Head of caudate nucleus (tissue), 42 donors: ENCODE measurements at places on chromosomes 4 and X.
A peak's percentile ranks its signal among the peaks of the same experiment; 100 is the strongest.

- DNase-seq: no peak
These were observed 6.2 kb downstream of the RAB40A start for GRCh38 chrX:103513067-103513466.

- DNase-seq: peak; percentile 9
These were observed 1222.4 kb upstream of the PRKX start for GRCh38 chrX:4935846-4936245.

- DNase-seq: no peak
These were observed 102.0 kb upstream of the MAPK10 start for GRCh38 chr4:86461849-86462248.

DNA sequence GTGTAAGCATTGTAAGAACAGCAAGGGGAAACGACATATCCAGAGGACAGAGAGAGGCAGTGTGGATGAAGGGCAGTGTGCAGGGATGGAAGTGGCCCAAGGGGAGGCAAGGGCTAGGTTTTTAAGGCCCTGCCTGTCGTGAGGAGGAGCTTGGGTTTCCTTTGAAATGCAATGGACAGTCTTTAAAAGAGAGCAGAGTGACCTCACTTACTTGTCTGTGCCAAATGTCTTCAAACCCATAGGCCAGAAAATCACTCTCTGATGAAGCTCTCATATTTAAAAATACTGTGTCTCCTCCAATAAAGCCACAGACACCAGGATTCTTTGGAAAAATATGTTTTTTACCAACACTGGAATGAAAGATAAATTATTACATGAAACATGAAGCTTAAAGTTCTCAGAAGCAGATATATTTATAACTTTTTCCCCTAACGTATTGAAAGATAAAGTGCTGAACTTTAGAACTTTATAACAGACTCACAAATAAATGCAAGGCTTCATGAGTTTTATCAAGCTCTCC is 19.2 kb upstream of the ATXN3L start:
- DNase-seq: no peak

DNA sequence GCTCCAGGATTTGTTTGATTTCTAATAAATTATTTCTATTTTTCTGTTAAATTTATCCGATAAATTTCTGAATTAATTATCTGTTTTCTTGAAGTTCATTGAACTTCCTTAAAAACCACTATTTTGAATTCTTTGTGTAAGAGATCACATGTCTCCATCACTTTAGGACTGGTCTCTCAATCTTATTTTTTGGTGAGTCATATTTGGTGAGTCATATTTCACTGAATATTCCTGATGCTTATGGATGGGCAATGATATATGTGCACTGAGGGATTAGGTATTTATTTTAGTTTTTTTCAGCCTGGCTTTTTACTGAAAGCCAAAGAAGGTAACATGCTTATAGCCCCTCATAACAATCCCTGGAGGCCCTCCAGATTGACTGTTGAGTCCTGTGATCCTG is 48.5 kb upstream of the IL15 start:
- DNase-seq: no peak

DNA sequence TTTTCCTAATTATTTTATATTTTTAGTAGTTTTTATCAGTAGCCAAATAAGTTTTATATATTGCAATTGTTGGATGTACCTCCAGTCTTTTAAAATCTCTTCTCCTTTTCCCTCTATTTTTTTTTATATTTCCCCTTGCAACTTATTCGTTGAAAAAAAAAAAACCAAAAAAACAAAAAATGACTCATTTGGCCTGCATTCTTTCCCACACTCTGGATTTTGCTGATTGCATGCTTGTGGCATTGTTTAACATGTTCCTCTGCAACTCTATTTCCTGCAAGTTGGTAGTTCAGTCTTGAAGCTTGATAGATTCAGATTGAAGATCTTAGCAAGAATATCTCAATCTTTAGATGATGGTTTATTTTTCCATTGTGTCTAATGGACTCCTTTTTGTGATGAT is 260.6 kb upstream of the BOD1L1 start:
- DNase-seq: no peak

- DNase-seq: no peak
These were observed 178.5 kb downstream of the GABRB1 start for GRCh38 chr4:47209833-47210232.

DNA sequence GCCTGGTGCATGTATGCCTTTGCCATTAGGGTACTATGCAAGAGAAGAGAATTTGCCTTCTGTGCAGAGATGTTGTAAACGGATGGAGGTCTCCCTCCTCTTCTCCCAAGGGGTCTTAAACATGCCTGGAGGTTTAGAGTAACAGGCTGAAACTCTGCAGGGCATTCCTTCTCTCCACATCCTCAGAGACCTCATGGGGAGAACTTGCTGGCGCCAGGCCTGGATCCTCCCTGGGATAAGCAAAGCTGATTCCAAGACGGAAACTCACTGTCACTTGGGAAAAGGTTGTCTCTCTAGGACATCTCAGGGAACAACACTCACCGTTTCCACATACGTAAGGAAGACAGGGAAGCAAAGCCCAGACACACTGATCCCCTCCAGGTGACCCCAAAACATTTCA is 76.9 kb upstream of the GPM6B start:
- no peak for DNase-seq

GRCh38 chr4:126568652-126569570 is 1063.8 kb upstream of the INTU start:
- DNase-seq: no peak

- no peak for DNase-seq
These were observed 69.1 kb upstream of the WDR1 start for GRCh38 chr4:10185518-10186227.

- DNase-seq: no peak
These were observed 17.4 kb downstream of the GALNT7 start for GRCh38 chr4:173185847-173186510.

GRCh38 chrX:41445781-41446358 is 1.3 kb upstream of the NYX start:
- no peak for DNase-seq

- DNase-seq: no peak
These were observed 518.7 kb downstream of the GRXCR1 start for GRCh38 chr4:43411226-43411625.

DNA sequence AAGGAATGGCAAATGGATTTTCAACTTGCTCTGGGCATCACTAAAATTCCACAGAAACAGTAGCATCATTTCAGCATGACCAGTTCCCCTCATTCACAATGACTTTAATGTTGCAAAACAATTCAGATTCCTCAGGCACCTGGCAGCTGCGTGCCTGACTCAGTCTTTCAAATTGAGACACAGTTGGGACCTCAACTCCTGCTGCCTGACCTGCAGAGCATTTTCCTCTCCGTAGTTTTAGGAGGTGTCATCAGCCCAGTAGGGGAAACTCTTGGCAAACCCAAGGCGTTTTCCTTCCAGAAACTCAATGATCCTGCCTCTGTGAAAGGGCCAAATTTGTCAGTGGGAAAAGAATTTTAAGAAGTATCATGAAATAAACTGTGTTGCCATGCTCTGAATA is 388.9 kb downstream of the SPRY1 start:
- peak; percentile 9 for DNase-seq

DNA sequence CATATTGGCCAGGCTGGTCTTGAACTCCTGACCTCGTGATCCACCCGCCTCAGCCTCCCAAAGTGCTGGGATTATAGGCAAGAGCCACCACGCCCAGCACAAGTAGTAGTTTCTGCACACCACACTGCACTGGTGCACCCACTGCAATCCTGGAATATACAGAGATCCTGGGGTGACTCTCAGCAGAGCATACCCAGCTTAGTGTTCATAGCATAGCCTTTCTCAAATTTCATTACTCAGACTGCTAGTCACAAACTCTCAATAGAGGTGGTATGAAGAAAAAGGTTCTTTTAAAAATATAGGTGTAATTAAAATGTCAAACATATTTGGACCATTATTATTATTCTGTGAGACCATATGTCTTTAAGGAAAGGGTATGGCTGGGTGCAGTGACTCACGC is 6.2 kb upstream of the ARHGAP10 start:
- no peak for DNase-seq

GRCh38 chr4:129082302-129082701 is 11.0 kb downstream of the SCLT1 start:
- no peak for DNase-seq

GRCh38 chr4:139890816-139891215 is 225.2 kb downstream of the MGST2 start:
- DNase-seq: no peak

DNA sequence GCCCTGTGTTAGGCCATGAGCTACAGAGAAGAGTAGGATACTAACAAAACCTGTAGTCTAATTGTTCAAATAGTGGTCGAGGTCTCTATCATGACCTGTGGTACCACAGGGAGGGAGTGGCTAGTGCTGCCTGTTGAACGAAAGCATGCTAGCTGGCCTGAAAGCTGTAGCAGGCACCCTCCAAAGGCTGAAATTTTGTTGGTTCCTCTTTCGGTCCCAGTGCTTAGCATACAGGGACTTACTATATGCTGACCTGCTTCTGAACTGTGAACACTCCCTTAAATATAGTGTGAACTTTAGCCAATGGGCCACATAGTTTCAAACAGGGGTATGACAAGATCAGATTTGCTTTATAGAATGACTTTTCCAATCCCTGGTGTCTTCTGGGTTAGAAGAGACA is 113.4 kb downstream of the PJA1 start:
- no peak for DNase-seq

DNA sequence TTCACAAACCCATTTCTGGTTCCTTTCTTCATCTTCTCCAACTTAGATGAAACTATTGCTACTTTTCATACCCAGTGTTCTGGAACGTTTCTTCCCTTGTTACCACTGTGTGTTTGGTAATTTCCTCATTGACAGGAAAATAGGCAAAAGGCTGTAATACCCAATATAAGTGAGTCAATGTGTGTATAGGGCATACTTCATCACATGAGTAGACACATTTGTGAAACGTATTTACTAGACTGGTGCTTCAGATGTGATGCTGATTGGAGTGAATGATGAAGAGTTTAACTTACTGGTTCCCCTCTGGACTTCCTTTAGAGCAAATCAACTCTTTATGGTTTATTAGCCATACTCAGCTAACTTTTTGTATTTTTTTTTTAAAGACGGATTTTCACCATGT is 195.1 kb upstream of the ATP6AP2 start:
- DNase-seq: no peak

DNA sequence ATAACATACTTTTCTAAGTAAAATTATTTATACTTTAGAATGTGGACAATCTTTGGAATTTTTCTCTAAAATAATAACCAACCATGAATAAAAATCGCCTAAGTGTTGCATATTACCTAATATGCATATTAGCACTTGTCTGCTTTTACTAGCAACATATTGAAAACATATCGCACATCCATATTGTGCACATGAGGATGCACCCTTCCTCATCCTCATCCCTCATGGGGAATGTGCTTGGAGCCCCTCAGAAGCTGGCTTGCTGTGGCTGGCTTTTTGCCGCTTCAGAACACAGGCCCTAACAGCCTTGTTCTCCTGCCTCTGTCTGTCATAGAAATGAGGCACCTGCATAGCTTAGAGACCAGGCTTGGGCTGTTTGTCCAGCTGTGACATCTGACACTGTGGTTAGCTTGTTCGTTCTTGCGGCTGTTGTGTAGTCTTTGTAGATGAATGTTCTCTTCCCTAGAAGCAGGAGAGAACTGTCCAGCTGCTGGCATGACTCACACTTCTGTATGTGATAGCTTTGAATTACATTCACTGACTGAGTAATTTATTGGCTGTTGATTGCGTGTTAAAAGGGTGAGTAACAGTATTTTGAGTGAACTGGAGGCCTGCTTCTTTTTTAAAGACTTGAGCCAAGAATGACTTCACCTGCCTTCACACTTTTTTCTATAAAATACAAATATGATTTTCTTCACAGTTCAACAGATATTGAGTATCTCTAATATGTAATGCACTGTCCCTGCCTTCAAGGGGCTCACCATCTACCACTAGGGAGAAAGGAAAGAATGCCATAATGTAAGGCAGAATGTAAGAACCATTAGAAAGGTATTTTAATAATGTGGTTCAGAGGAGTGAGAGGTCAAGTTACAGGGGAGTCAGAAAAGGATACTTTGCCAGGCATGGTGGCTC is 81.9 kb downstream of the HMGB2 start:
- DNase-seq: no peak

- DNase-seq: no peak
These were observed 194.4 kb upstream of the ANK2 start for GRCh38 chr4:112855058-112855457.

- no peak for DNase-seq
These were observed 32.0 kb upstream of the MGST2 start for GRCh38 chr4:139633661-139634060.

DNA sequence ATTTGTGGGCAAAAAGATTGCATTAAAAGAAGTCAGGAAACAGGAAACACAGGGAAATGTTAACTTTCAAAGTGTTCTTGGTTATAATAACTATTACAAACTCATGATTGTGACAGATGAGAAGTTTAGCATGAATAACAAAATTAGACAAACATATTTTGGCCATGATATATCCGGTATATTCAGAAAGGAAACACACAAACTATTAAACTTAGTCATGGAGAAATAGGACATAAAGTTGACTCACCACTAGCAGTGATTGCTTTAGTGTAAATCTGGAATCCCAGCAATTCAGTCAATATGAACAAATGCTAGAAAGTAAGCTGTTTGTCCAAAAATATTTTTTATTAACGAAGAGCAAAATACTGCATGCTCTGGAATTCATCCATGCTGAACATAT is 1299.9 kb downstream of the C4orf33 start:
- DNase-seq: no peak

DNA sequence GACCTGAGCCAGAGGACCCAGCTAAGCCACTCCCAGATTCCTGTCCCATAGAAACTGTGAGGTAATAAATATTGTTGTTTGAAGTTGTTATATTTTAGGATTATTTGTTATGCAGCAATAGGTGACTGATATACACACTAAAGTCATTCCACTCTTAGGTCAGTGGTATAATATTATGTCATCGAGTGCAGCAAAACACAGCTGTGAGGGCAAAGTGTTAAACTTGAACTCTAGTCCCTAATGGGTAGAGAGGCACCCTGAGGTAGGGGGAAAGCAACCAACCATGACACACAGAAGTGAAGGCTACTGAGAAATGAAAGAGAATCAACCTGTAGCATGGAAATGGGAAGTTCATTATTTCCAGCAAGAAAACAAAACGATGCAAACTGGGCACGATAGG is 66.6 kb downstream of the ATXN3L start:
- no peak for DNase-seq

DNA sequence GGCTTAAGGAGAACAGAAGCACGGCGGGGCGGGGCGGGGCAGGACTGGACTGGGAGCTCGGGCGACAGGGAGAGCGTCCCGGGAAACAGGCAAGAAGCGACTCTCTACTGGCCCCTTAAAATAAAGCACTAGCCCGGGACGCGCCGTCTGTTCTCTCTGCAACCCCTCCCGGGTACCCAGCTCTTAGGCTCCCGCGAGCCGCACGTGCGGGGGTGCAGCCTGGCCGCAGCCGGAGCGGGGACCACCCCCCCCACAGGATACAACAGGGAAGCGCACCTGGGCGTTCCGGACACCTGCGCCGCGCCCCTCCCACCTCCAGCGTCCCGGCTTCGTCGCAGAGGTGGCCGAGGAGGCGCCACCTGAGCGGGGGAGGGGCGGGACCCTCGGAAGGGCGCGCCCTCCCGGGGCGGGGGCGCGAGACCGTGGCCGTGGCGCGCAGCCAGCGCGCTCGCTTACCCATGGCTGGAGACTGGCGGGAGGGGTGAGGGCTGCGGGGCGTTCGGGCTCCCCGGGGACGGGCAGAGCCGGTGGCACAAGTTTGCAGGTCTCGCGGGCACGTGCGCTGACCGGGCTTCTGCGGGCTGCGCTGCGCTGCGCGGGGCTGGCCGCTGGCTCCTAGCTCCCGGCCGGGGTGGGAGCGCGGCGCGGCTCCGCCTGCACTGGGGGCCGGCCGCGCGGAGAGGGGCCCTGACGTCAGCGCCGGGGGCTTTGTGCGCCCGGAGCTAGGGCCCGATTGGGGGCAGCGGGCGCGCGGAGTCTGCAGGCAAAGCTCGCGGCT is 91.5 kb downstream of the GEMIN8 start:
- DNase-seq: peak; percentile 51
